ENCODE measurements at places on chromosomes 6 and 20.

GRCh38 chr6:50829898-50830444, 11.3 kb downstream of the TFAP2B start:
- no peak for DNase-seq

DNA sequence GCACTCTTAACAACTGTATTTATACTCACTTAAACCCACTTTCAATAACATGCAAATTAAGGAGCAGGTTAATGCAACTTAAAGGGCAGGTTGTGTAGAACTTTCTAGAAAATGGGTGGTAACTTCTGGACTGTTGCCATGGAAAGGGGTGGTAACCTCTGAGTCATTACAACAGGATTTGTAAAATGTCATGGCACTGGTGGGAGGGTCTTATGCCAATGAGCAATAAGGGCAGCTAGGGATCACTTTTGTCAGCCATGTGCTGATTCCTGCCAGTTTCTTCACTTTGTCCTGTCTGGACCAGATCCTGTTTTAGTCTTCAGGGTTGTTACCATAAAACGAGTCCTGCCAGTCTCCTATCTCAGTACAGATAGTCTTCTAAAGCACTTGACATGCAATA, 560.5 kb upstream of the PTCHD4 start:
- no peak for DNase-seq

DNA sequence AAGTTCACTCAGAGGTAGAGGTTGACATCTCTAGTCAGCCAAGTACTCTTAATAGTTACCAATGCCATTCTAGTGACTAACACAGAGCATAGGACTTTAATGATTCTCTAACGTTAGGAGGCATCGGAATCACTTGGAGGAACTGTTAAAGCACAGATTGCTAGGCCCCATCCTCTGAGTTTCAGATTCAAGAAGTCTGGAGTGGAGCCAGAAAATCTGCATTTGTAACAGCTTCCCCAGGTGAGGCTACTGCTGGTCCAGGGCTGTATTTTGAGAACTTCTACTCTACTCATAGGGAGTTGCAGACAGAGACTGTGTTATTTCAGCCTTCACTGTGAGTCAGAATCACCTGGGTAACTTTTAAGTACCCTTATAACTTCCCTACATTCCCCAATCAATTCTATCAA, 5.7 kb downstream of the LMBRD1 start:
- peak; percentile 23 for DNase-seq

DNA sequence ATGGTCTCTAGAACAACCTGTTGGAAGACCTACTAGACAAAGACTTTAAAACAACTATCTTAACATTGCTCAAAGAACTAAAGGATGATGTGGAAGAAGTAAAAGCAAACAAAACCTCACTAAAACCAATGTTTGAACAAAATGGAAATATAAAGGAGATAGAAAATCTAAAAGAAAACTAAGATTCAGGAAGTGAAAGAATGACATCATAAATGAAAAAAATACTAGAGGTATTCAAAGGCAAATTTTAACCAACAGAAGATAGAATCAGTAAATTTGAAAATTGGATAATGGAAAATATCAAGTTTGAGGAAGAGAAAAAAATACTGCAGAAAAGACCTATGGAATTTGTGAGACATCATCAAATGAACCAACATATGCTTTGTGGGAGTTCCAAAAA, 914.1 kb upstream of the GJE1 start:
- no peak for DNase-seq

DNA sequence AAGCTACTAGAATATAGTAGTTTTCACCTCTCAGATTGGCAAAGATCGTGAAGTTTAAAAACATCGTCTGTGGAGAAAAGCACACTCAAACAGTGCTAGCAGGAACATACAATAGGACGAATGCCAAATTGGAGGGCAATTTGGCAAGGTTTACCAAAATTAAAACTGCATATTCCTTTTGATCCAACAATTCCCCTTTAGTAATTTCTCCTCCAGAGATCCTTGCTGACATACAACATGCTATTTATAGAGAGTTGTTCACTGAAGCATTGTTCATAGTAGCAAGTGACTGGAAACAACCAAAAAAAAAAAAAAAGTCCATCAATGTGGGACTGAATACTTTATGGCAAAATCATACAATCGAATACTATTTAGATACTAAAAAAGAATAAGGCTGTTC, 202.2 kb downstream of the ATXN1 start:
- DNase-seq, result no peak
